ENCODE measurements at places on chromosomes 7 and 10.

- no peak for DNase-seq
Measured at GRCh38 chr7:92944633-92945032, 108.3 kb upstream of the CDK6 start.

GRCh38 chr7:99254390-99254789 is 18.2 kb upstream of the MYH16 start:
- DNase-seq, result no peak

DNA sequence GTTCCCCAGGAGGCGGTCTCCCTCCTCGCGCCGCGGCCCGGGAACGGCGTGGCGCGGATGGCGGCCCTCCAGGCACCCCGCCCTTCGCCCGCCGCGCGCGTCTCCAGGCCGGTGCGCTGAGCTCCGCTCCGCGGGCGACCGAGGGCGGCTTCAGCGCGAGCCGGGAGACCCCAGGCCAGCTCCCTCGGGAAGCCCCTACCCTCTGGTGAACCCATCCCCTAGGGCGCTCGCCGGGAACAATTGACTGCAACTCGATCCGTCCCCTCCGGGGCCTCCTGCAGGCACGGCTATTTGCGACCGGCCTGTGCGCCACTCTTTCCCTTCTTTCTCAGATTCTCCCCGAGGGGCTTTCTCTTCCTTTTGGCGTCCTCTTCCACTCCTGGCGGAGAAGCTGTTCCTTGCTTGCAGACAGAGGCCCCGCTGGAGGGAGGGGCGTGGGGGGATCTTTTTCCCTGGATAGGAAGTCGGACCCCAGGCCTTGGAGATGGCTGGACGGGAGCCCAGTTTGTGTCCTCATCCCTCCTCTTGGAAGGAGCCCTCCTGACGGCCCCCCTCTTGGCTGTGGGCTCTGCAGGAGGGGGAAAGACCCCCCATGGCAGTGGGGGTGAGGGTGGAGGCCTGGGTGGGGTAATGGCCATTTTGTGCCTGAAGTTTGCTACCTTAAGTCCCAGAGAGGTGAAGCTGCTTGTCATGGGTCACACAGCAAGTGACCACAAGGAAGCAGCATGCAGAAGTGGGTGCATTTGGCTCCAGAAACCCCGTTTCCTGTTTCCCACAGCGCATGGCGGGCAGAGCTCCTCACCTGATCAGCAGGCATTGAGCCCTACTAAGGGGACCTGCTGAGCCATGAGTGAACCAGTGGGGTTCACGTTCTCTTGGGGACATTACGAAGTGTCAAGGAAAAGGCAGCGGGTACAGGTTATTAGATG is 171.2 kb upstream of the TNRC18 start:
- no peak for DNase-seq

DNA sequence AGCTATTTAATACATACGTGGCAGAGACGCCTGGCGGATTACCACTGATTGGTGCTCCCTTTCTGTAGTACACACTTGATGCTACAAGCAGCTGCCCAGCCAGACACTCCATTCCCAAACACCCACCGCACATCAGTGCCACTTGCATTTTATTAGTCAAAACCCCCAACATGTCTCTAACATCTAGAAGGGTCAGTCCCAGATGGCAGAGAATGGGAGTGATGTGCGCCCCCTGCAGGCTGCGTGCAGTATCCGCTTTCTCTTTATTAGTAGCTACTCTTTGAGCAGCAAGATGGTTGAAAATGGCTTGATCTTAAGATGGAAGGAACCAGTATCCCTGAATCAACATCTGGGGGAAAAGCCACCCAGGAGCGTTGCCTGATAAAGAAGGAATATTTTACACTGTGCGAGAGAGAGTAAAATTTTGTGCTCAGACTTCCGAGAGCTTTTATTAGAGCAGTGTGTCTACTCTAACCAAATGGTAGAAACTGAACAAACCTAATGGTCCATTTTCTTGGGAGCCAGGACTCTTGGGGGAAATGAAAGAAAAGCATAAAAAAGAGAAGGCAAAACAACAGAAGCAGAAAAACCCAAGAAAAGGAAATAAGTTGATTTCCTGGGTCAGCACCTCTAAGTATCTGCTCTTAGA is 78.3 kb downstream of the ST8SIA6 start:
- peak; percentile 14 for DNase-seq

DNA sequence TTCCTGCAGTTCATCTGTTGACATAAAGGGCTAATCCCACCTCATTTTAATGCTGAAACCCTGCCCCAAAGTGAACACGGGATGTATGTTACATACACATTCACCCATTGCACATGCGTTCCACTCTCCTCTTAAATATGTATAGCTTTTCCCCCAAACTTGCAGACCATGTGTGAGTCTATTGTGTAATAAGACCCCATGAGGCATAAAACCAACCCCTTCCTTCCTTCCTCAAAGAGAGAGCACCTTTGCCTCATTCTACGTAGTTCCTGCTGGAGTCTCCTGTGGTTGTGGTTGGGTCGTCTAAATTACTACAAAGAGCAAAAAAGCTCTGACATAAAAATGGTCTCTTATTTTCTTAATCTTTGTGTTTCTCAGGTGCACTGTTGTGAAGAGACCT is 345.7 kb upstream of the KLF6 start:
- no peak for DNase-seq

- DNase-seq, result no peak
Measured at GRCh38 chr10:34954142-34954541, 136.0 kb downstream of the CUL2 start.

DNA sequence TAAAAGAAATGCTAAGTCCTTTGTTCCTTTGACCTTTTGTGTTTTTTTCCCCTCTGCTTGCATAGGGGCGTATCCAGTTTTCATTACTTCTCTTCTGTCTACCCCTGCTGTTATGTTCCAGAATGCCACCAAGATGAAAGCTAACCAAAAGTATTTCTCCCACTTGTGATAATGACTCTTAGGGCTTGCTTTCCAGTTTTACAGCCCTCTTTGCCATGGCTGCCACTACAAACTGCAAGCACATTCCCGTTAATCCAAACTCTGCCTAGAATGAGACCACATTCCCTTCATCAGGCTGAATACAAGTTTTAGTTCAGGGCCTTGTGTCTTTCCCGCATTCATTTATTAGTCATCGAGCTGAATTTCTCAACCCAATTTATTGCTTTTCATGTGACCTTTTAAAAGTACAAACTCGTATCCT is 23.6 kb upstream of the CD36 start:
- no peak for DNase-seq

GRCh38 chr7:50184271-50184990 is 91.4 kb upstream of the ZPBP start:
- no peak for DNase-seq

DNA sequence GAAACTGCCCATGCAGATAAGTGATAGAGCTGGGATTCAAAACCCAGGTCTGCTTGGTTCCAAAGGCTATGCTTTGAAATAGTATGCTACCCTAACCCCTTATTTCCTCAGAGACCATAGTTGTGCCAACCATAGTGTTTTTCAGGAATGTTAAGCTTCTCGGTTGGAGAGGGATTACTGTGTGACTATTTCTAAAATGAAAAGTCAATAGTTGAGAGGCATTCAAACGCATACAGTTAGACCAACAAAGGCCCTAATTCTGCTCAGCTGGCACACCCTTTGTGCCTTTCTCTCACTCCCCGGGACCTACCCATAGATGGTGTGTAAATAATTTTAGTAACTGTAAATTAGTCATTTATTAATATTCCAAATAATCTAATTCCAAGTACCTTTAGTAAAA is 64.6 kb upstream of the RNF148 start:
- DNase-seq, result no peak

- DNase-seq, result peak; percentile 33
Measured at GRCh38 chr10:127906548-127907377, at the start of gene PTPRE. PTPRE (plus strand) TSS chr10:127907103; CDS start chr10:128040882, 133,779 bp downstream.

DNA sequence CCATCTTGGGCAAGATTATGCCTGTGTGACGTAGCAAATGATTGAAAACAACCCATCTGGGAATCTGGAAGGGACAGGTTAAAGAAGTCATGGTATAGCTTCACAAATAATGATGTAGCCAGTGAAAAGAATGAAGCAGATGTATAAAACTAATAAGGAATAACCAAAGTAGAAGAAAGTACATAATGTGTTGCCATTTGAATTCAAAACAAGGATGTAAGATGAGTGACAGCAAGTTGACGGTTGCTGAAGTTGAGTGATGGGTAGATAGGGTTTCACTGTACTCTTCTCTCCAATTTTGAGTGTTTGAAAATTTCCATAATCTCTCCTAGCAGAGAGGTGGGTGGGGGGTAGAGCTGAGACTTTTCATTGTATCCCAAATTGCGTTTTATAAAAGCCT is 133.6 kb downstream of the FANK1 start:
- no peak for DNase-seq

DNA sequence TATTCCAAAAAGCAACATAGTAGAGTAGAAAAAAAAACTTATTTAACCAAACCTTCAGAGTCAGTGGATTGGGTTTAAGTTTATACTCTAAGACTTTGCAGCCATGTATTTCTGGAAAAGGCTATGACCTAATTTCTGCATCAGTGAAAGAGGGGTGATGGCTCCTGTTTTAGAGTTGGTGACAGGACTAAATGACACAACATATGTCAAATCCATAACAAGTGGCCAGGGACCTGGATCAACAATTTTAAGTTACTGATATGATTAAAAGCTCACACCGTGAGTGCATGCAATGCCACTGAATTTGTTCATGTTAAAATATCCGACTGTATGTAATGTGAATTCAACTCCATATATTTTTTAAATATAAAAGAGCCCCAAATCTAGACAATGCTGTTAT is 390.6 kb downstream of the TNS3 start:
- no peak for DNase-seq

- DNase-seq, result no peak
Measured at GRCh38 chr10:123135415-123136141, at the start of gene HMX3. HMX3 (plus strand) TSS chr10:123135970; CDS start chr10:123136051, 81 bp downstream.

DNA sequence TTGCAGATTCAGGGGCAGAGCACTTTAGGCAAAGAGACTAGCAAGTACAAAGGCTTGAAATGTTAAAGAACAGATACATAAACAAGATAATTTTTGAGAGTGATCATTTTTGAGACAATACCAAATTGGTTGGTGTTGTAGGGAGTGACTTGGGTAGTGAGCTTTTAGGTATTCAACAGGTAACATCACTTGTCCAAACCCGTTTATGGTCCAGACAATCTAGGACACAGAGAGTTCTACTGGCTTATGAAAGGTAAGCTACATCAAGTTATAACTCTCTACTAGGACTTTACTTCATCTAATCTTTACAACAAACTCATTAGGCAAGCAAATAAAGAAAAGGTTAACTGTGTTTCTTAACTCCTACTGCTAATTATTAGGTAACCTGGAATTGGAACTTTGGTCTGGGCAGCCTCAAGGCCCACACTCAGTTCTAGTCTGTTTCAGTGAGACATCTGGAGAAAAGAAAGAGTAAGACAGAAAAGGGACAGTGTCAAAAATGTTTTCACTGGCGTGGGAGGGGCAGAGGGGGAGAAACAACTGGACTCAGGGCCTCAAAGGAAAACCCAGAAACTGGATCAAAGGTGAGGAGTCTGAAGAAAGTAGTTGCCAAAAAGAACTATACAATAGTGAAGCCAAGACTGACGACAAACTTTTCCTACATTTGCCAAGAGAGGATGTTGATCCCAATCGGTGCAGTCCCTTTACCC is 39.2 kb downstream of the GNAT3 start:
- DNase-seq, result no peak

DNA sequence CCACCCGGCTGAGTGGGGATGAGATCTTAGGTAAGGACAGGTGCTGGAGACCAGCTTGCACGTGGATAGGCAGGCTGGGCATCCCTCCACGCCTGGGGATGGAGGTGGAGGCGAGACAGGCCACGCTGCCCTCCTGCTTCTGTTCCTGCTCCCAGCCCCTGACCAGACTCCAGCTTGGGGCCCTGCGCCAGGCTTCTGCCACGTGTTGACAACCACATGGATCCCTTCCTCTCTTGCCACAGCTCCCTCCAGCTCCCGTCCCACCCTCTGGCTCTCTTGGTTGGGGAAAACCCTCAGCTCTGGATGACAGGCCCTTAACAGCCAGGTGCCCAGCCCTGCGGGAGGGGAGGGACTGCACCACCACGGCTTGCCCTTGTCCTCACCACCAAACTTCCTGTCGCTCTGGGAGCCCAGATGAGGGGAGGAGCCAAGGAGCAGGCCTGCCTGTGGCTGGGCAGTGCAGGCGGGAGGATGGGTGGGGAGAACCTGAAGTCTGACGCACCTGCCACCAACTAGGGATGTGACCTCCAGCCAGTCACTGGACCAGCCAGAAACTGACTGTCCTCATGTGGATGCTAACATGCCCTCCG is 36.0 kb downstream of the KCNH2 start:
- peak; percentile 10 for DNase-seq

- no peak for DNase-seq
Measured at GRCh38 chr10:58897236-58897635, 279.2 kb upstream of the PHYHIPL start.

- DNase-seq, result no peak
Measured at GRCh38 chr7:3089493-3089892, 45.8 kb upstream of the CARD11 start.

Measured in stimulated activated CD8-positive, alpha-beta memory T cell treated with anti-CD3 and anti-CD28 coated beads, Interleukin-7, amount 100 ng/mL, for 24 hours (primary cell).